Activated T-helper 1 cell treated with anti-CD3 and anti-CD28 coated beads, Interleukin-2, amount 50 U/mL, for 16 hours (primary cell): ENCODE measurements at places on chromosomes 1 and 21.
A peak's percentile ranks its signal among the peaks of the same experiment; 100 is the strongest.

DNA sequence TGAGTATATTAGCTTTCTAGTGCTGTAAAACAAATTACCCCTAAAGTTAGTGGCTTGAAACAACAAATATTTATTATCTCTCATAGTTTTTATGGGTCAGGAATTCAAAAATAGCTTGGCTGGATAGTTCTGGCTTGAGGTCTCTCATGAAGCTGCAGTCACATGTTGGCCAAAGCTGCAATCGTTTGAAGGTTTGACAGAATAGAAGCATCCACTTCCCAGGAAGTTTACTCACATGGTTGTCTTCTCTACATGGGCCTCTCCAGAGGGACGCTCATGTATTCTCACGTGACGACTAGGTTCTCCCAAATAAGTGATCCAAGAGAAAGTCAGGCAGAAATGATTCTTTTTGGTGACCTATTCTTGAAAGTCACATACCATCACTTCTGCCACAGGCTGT, 99.1 kb downstream of the NIBAN1 start:
- DNase-seq, result no peak

DNA sequence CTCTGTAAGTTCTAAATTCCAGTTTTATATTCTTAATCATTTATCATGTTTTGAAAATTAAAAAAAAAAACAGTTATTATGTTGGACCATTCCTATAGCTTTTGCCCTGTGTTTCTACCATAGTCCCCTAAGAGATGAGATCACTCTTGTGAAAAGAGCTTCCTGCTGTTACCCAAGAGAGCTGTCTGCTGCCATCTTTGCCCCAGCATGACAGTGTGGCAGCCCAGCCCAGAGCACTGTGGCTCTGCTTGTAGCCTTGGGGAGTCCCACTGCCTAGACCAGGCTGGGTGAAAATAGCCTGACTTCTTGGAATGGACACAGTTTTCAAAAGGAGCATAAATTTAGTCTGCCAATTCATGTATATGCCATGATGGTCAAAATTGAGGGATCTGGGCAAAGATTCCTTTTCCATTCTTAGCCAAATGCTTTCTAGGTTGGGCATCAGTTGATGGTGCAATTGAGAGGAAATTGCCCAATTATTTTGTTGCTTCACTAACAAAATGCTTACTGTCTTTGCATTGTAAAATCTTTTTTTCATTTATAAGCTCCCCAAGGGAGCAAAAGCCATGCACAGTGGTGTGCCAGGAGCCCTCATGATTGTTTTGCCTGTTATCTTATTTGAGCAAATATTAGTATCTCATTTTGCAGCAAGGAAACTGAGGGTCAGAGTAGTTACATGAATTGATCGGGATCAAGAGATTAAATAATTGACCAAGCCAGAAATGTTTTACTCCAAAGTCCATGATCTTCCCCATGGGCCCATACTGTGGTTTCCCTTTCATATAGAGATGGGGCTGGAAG, 72.8 kb downstream of the ETS2 start:
- DNase-seq, result no peak

DNA sequence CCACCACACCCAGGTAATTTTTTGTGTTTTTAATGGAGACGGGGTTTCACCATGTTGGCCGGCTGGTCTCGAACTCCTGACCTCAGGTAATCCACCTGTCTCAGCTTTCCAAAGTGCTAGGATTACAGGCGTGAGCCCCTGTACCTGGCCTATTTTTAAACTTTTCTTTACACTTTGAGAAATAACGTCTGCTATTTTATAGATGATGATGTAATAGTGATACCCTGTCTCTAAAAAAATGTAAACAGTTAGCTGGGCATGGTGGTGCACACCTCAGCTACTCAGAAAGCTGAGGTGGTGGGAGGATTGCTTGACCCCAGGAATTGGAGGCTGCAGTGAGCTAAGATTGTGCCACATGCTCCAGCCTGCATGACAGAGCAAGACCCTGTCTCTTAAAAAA, 47.9 kb downstream of the RALGPS2 start:
- DNase-seq, result no peak

GRCh38 chr1:226814751-226815537, 55.5 kb upstream of the PSEN2 start:
- no peak for DNase-seq

- no peak for DNase-seq
Measured at GRCh38 chr1:21099034-21099868, 77.4 kb downstream of the EIF4G3 start.

GRCh38 chr1:117632269-117633067, 26.6 kb downstream of the TENT5C start:
- DNase-seq, result no peak

- no peak for DNase-seq
Measured at GRCh38 chr1:228155596-228156514, 6.1 kb downstream of the GJC2 start.

GRCh38 chr1:95653618-95654017, 419.6 kb downstream of the RWDD3 start:
- DNase-seq, result no peak

DNA sequence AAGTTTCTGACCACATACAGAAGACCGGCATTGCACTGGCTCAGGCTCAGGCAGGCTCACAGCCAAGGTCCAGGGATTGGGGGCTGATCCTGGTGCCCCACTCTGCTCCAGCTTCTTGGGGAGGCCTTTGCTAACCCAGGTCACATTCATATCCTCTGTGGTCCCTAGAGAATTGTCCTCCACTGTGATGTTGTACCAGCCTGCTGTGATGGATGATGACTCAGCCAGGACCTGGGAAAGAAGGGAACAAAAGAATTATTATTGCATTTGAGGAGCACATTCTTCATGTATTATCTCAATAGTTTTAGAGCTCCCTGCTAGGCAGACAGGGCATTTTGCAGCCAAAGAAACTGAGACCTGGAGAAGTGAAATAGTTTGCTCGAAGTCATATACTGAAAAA, 114.3 kb upstream of the ETV3 start:
- DNase-seq, result no peak

GRCh38 chr21:43289442-43289841, 120.6 kb downstream of the CRYAA start:
- no peak for DNase-seq

DNA sequence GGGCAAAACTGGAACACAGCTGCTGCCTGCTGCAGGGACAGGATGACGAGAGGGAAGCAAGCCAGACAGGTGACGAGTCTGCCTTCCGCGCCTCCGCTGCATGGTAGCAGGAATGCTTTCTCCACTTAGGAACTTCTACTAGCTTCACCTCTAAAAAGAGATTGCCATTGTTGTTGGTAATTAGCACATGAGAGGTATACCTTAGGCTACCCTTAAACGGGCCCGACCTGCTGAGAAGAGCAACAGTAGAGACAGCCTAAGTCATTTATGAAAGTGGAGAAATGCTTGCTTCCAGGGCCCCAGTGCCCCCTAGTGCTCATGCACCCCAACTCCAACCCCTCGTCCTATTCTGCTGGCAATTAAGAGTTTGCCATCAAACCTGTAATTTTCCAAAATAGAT, 96.9 kb upstream of the AKT3 start:
- DNase-seq, result peak; percentile 5

DNA sequence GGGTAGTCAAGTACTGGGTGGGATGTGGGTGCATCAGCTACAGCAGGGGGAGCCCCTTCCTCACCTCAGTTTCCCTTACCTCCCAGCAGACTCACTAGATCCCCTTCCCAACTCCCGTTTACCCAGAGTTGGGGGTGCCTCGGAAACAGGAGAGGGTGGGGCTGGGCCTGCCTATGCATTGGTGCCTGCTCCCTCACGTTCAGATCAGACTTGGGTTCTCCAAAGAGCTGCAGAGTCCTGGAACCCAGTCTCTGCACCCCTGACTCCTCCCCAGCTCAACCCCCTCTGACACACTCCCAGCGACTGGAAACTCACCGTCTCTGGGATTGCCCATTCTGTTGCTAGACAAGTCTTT, 6.0 kb downstream of the FOXO6 start:
- no peak for DNase-seq

DNA sequence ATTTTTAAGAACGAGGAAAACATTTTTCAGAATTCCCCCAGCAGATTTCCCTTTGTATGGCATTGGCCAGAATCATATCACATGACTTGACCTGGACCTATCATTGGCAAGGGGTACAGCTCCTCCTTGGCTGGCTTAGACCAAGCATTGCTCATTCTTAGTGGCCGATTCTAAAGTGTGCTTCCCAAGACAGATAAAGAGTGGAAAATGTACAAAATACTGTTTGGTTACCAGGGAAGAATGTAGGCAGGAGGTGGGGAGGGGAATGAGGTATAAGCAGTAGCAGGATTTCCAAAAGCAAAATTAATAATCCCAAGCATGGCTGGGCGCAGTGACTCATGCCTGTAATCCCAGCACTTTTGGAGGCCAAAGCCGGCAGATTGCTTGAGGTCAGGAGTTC, 75.6 kb upstream of the KRTAP11-1 start:
- DNase-seq, result no peak

DNA sequence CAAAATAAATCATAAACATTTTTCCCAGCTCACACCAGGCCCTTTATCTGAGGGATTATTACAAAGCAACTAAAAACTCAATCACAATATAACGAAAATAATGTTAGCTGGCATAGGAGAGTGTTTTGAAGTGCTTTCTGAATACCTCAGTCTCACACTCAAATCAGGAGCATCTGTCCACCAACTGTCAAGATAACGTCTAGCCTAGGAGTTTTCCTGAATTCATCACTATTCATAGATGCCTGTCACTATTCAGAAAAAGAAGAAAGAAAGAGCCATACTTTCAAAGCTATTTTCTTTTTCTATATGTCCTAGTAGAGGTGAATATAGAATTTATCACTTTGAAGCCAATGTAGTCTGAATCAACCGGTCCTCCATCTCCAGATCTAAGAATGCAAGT, 127.0 kb downstream of the AKT3 start:
- no peak for DNase-seq

- no peak for DNase-seq
Measured at GRCh38 chr1:56819387-56819899, at the start of gene FYB2. TSS of gene FYB2 (minus strand) at chr1:56819404. CDS start at chr1:56819290, 114 bp downstream.

GRCh38 chr1:197763307-197763706, 12.0 kb downstream of the DENND1B start:
- no peak for DNase-seq

DNA sequence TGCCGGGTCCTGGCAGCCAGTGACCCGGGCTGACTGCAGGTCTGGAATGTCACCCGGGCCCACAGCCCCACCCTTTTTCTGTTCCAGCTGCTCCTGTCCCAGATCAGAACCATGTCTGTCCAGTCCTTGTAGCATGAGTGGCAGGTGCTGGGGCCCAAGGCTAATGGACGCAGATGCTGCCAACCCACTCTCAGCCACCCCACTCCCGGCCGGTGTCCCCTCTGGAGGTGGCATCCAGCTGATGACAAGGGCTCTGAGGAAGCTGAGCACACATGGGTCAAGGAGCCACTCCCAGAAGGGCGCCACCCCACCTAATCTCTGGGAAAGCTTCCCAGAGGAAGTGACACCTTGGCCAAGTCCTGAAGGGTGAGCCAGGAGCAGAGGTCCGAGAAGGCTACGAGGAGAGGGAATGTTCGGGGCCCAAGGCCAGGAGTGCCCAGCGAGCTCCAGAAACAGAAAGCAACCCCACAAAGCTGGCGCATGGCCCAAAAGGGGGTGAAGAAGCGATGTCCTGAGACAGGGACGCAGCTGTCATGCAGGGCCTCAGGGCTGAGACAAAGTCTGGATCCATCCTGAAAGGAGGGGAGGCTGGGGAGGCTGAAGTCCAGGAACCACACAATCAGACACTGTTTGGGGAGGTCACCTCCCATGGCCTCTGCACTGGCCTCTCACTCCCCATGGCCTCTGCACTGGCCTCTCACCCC, 39.5 kb downstream of the ACOT7 start:
- DNase-seq, result no peak

DNA sequence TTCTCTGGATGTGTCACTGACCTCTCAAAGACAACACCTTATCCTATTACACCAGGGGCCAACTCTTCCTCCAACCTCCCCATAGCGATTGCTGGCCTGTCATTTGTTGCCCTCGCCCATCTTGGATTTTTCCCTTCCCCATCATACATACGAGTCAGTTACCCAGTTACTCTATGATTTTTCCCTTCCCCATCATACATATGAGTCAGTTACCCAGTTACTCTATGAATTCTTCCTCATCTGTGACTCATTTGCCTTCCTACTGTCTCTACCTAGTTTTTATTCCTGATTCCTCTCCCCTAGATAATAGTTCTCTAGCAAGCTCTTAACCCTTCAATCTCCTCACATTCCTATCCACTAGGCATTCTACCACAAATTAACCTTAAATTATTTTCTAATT, 178.8 kb downstream of the NR5A2 start:
- no peak for DNase-seq

DNA sequence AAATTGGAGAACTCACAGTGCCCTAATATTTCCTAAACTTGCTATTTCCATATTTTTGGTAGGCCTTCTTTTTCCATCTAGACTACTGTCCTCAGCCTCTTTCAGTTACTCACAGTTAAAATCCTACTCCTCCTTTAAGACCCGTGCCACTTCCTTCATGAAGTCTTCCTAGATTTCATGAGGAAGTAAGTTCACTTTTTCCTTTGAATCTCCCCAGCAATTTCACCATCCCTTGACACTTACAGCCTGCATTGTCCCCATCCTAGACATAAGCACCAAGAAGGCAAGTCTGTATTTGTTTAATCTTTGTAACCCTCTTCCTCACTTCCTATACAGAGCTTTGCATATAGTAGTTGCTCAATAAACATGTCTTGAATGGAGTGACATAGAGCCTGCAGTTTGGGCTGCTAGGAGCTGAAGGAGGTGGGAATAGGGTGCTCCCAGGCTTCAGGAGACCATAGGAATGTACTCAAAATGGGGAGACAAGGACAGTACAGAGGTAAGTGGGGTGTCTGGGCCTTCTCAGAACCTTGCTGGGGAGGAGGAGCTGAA, 5.3 kb upstream of the GPR61 start:
- DNase-seq, result no peak

GRCh38 chr21:41580758-41581554, 73.0 kb upstream of the TMPRSS2 start:
- DNase-seq, result no peak

- no peak for DNase-seq
Measured at GRCh38 chr1:9331558-9332346, 39.1 kb downstream of the SPSB1 start.

DNA sequence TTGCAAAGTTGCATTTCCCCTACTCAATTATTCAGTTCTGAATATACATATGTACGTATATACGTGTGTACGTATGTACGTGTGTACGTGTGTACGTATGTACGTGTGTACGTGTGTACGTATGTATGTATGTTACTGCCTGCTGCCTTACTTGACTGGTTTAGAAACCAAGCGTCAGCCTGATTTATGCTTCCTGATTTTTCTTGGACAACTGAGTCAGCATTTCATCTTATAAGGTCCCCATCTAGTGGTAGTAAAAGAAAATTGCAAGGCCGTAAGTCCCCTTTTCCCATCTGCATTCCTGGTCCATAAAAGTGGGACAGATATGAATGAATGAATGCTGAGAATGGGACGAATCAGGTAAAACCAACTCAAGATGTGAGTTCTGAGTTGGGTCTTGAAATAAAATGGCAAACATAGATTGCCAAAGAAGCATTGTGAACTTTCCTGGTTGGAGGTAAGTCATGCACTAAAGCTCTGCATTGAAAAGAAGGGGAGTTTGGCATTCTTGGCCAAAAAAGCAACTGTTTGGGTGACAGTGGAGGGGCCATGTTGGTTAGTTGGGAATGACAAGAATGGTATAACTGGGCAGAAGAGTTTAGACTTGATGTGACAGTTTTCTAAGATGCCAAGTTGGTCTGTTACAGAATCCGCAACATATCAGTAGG, 76.4 kb upstream of the DNAH14 start:
- DNase-seq, result no peak
